ENCODE measurements at places on chromosomes 3 and 15. TPM values are rescaled to one million over a fixed set of nuclear protein-coding genes. Genes with fewer than 3 reads are reported as not detected.

DNA sequence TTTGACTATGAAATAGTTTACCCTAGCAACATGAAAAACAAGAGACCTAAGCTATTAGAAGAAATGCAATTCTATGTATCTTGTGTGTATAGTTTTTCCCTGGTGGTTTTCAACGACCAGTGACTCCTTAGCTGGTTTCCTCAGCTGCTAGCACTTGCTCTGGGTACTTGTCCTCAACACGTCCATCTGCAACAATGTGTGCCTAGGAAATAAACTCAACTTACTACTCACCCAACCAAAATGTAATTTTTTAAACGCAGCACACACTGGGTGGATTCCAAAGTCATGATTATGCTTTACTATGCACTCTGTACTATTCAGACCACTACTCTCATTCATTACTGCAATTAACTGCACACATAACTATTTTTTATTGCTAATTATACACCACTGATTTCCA, 31.0 kb downstream of the CPA3 start:
- H3K4me1 ChIP-seq, result no peaks in the 10 kb centered on the region
- no peak overlapping the region for H3K27ac ChIP-seq
- no peak overlapping the region for H3K4me3 ChIP-seq
- H3K36me3 ChIP-seq, result no peaks in the 10 kb centered on the region
- H3K27me3 ChIP-seq, result no peaks in the 10 kb centered on the region

DNA sequence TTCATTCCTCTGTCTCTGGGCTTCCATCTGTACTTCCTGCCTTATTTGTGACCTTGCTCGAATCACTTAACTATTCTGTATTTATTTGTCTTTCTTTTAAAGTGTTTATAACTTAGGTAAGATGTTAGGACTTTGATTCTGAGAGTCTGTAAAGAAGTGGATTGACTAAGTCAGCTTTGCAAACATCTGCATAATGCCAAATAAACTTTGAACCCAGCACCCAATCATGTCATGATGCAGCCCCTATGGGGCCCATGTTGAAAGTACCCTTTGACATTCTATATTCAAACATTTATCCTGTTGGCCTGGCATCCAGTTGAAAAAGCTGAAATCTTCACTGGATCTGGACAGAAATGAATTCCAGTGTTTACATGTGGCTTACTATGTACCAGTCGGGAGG, 3.8 kb upstream of the MYRIP start:
- no peak overlapping the region for H3K4me3 ChIP-seq
- H3K36me3 ChIP-seq, result no peaks in the 10 kb centered on the region
- peaks cover 8% of the 10 kb centered on the region for H3K4me1 ChIP-seq
- no peak for DNase-seq
- H3K27ac ChIP-seq, result no peak overlapping the region

DNA sequence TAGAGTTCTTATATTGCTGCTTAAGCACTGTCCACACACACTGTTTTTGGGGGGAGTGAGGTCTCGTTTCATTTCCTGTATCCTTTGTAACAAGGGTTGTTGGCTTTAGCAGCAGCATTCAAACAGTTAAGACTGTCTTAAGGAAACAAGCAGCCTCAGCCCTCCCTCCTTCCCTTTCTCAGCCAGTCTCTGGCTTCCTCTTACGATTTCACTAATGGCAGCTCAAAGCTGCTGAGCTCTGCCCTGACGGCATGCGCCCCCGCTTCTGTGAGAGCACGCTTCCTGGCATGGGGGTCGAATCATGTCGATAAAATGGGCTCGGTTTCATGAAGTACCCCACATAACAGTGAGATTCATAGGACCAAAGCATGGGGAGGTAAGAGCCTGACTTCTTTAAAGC, 105.0 kb downstream of the KLHL25 start:
- no peaks in the 10 kb centered on the region for H3K4me1 ChIP-seq
- no peak overlapping the region for H3K4me3 ChIP-seq
- H3K36me3 ChIP-seq, result peaks cover 12% of the 10 kb centered on the region
- H3K27ac ChIP-seq, result no peak overlapping the region
- no peak for DNase-seq

The GOLGA8T gene
- polyA plus RNA-seq, result not detected

The TPRA1 gene
- polyA plus RNA-seq, result 23.7 TPM

The PTX3 gene
- 0.16 TPM for polyA plus RNA-seq

Measured in keratinocyte (primary cell).